ENCODE measurements at places on chromosomes 1 and 21.

DNA sequence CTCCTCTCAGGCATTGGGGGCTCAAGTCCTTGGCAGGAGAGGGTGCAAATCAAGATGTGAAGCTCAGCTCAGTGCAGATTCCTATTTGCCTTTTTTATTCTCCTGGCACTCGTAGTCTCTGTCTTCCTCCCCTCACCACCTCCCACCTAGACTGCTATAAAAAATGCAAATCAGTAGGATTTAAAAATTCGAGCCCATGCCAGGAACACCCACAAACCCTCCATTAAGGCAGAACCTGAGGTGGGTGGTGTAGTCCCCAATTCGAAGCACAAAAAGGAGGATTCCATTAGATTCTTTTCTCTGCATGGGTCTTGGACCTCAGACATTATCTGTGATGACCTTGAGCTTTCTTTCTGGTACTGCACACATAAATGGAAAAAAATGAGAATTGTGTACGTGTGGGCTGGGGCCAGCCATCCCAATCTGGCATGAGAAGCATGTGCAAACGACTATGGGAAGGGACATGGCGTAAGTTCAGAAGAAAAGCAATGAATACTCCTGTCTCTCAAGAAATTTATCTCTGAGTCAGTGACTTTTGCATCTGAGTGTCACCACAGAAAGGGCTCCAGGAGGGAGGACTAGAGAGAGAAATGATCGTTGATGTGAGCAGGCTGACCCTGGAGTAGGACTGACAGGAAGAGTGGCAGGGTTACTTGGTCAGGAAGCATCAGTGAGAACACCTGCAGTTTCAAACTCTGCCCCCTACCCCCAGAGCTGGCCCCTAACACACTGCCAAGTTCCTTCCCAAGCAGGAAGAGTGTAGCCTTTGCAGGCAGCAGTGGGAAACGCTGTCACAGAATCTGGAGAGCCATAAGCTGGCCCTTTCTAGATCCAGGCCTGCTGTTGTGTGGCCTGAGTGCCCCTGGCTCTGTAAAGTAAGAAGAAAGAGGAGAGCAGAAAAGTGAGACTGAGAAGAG is 1.7 kb downstream of the INKA2 start:
- no peaks in the 10 kb centered on the region for H3K27me3 ChIP-seq
- DNase-seq, result no peak
- H3K4me3 ChIP-seq, result no peak overlapping the region
- no peak overlapping the region for H3K27ac ChIP-seq
- H3K36me3 ChIP-seq, result no peaks in the 10 kb centered on the region
- peaks cover 10% of the 10 kb centered on the region for H3K4me1 ChIP-seq

GRCh38 chr1:29635501-29636263 is 399.4 kb downstream of the PTPRU start:
- H3K36me3 ChIP-seq, result no peaks in the 10 kb centered on the region
- DNase-seq, result no peak
- H3K27ac ChIP-seq, result no peak overlapping the region
- no peak overlapping the region for H3K4me3 ChIP-seq
- H3K4me1 ChIP-seq, result no peaks in the 10 kb centered on the region

GRCh38 chr1:4756851-4757580 is 102.6 kb downstream of the AJAP1 start:
- no peak overlapping the region for H3K27ac ChIP-seq
- DNase-seq, result no peak
- no peaks in the 10 kb centered on the region for H3K4me1 ChIP-seq
- H3K36me3 ChIP-seq, result no peaks in the 10 kb centered on the region
- no peaks in the 10 kb centered on the region for H3K27me3 ChIP-seq
- no peak overlapping the region for H3K4me3 ChIP-seq

- H3K27ac ChIP-seq, result peak overlapping the region; percentile 76
- H3K4me3 ChIP-seq, result peak overlapping the region; percentile 81
- H3K4me1 ChIP-seq, result peaks cover 24% of the 10 kb centered on the region
- no peak for DNase-seq
- no peaks in the 10 kb centered on the region for H3K27me3 ChIP-seq
Observed at GRCh38 chr1:54051933-54052430, 1.0 kb downstream of the TMEM59 start.

All from liver (tissue), 10 donors.